ENCODE measurements at places on chromosomes 7 and 10.

DNA sequence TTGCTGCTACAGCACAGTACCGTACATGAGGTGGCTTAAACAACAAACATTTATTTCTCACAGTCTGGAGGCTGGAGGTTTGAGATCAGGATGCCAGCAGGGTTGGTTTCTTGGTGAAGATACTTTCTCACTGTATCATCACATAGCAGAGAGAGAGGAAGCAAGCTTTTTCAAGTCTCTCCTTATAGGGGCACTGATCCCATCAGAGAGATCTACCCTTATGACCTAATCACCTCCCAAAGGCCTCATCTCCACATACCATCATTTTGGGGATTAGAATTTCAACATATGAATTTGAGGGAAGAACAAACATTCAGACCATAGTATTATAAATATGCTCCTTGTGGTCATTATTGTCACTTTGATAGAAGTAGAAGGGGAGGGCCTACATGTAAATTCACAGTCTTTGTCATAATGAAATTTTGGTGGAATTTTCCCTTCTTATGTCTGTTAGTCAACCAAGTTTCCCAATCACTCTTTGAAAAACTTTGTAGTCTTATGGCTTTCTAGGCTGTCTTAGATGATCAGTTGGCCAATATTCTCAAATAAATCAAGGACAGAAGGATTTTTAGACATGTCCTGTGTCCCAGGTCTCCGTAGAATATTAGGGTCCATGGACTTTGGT, 606.2 kb downstream of the LRMDA start:
- no peak for DNase-seq

DNA sequence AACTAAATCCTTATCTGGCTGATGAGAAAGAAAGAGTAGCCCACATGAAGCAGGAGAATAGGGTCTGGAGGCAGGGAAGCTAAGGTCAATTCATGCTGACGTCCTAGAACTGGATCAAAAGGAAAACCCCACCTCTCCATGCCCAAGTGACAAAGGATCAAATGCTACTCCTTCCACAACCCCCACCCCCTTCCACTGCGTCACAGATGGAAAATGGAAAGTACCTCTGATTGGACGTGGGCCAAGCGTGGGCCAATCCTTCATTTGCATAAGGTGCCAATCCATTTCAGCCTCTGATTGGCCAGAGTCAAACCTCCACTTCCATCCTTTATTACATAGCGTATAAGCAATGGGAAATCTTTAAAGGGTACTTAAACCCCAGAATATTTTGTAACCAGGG, 431.3 kb upstream of the ETV1 start:
- no peak for DNase-seq

GRCh38 chr7:69633122-69633831, 35.0 kb downstream of the AUTS2 start:
- DNase-seq: no peak

DNA sequence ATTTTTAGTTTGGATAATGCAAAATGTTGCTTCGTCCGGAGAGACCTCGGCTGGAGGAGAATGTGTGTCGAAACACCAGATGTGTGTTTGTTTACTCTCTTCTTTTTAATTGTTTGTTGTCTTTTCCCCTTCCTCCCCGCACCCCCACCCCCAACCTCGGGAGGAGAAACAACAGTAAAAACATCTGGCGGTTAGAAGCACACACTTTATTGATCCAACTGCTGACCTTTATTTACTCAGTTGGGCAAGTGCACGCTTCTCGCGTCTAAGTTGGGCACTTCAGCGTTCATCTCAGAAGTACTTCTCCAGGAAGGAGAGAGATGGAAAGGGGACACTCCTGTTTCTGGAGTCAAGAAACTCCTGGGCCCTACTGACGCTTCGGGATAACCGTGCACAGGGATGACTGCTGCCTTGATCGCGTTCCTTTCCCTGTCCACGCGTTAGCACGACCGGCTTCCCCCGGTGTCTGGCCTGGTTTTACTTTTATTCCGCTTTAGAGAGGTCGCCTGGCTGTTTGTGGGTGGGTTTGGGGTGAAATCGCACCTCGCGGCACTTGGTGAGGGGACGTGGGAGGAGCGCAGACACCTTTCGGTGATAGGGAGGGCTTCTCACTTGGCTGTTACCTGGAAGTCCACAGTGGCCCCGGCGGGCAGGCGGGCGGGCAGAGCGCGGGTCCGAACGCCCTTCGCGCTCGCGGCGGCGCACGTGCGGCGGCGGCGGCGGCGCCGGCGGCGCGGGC, 168.3 kb upstream of the PPP1R3A start:
- no peak for DNase-seq

GRCh38 chr10:69242852-69243212, 22.7 kb downstream of the HKDC1 start:
- DNase-seq: no peak

- no peak for DNase-seq
These were observed 571.0 kb downstream of the SH2D4B start for GRCh38 chr10:81108516-81109199.

DNA sequence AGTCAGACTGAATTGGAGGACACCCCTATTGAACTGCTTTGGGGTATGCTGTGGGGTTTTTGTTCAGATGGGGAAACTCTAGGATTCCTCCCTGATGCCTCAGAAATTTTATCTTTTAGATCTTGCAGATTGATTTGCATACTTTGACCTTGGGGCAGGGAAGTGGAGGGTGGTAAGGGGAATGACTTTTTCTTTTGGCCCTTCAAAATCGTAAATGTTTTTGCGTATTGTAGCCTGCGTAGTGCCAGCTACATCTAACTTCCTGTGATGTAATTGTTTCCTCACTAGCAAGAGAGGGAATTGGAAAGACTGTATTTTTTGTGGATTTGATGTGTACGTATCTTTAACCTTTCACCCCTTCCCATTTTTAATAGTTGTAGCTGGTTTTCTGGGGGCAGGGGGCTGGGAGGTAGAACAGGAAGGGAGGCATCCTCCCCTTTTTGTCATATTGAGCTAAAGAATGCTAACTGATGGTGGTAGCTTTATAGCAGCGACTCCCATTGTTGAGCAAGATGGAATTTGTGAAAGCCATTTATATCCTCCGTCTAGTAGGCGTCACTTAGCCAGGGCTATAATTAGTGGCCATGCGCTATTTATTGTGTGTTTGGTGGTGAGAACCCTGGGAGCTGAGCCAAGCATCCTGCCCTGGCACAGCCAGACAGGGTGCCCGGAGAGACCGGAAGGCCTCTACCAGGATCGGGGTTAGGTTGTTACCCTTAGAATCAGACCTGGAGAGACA, 11.3 kb downstream of the DUSP5 start:
- DNase-seq: no peak

DNA sequence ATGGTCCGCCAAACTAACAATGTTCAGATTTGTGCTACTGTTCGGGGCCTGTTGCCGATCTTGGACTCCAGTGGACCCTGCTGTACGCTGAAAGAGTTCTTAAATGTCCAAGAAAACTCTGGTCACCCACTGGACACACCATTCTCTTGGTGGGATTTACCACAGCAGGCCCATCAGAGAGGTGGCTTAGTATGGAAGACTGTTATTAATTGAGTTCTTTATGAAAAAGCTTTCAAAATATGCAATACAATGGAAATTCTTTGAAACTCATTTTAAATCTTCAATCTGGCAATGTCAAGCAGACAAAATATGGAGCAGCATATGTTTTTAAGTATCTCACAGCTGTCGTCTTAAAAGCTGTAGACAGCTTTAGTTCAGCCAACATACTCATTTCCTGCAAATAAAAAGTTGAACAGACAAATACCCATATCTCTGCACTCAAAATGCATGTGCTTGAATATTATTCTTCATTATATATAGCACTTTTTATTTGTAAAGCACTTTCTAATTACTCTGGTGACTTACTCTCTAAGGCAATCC, 37.4 kb upstream of the GRM8 start:
- no peak for DNase-seq

- no peak for DNase-seq
These were observed 22.4 kb downstream of the SLC25A13 start for GRCh38 chr7:96299496-96299895.

DNA sequence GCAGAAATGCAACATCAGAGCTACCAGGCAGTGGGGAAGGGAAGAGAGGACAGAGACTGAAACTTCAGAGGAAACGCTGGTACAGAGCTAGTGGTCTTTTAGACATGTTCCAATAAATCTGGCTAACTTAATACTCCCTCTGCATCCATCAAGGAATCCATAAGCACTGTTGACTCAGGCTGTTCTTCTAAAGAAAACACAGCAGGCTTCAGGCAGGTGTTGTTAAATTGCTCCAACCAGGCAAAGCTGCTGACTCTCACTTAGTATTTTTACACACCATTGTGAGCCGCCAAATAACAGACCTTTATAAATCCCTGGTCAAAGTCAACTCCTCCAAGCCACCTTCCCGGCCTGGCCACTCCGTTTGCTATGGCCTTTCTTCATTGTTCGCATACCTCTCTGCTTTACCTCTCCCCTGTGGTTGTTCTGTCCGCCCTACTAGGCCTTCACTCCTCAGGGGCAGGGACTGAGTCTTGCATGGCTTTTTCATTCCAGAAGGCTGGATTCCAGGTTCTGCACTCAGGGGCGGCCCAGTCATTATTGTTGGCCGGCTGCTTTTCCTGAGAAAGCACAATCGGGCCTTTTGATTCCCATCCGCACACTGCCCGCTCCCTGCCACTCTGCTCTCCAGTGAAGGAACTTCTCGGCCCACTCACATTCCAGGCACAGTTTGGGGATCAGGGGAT, 18.4 kb downstream of the CREB3L2 start:
- DNase-seq: no peak

GRCh38 chr7:80136261-80137055, 1.8 kb downstream of the GNAI1 start:
- DNase-seq: no peak
